D341Med (cell line): ENCODE measurements at places on chromosomes 4 and X.
A peak's percentile ranks its signal among the peaks of the same experiment; 100 is the strongest.

GRCh38 chrX:5632061-5632614 is 596.5 kb downstream of the NLGN4X start:
- DNase-seq: no peak

- no peak for DNase-seq
These were observed 61.1 kb downstream of the IQCM start for GRCh38 chr4:149754526-149754925.

DNA sequence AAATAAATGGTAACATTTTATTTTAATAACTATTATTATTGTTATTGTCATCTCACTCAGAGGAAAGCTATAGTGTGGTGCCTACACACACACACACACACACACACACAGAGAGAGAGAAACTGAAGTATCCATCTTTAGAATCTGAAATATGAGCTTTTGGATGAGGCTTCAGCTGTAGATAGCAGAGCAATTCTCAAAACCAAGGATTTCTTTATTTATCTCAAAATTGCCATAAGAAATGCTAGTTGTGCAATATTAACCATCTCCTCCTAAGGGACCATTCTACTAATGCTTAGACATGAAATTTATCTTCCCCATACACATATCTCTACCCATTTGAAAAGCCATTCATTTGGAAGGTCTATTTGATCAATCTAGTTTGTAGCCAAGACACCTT is 50.1 kb upstream of the SGMS2 start:
- DNase-seq: no peak

- no peak for DNase-seq
These were observed 46.9 kb downstream of the TET2 start for GRCh38 chr4:105193536-105193935.

- DNase-seq: no peak
These were observed 173.9 kb downstream of the COL25A1 start for GRCh38 chr4:109128589-109128988.

- no peak for DNase-seq
These were observed 72.6 kb downstream of the ANAPC4 start for GRCh38 chr4:25449688-25450087.

- no peak for DNase-seq
These were observed 344 bp downstream of the TMPRSS11D start for GRCh38 chr4:67883458-67883857.

DNA sequence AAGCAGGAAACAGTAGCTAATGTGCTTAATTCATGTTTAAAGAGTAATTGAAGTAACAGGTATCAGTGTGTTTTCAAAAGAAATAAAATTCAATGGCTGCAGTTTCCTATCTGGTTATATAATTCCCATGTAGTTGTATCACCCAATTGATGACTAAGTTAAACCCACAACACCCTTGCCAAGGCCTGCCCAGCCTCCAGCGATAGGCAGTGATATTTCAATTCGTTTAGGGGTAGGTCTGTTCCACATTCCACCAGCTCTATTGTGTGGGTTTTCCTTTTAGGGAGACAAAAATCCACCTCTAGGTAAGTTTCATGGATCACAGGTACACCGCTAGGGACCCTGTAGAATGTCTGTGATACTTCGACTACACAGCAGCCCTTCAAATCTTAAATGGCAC is 24.7 kb upstream of the MXRA5 start:
- no peak for DNase-seq

- no peak for DNase-seq
These were observed 395.2 kb downstream of the MID1IP1 start for GRCh38 chrX:39196192-39197102.

- no peak for DNase-seq
These were observed 33.3 kb downstream of the CLDN22 start for GRCh38 chr4:183286590-183287308.

GRCh38 chr4:8696369-8697127 is 104.0 kb downstream of the CPZ start:
- DNase-seq: no peak

DNA sequence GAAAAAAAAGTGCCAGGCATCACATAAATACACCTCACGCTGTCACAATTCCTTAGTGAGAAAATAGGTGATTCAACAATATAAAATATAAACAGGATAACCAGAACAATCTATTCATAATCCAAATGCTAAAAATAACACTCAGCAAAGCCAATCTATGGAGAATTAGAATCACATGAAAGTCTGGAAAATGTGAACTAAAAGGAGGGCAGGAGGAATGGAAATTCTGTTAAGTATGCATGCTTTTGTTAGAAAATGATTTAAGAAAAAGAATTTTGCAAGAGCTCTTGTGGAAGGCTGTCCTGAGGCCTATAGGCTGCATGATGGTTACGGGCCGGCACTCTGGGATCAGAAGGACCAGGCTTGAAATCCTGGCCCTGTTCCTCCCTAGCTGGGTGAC is 70.6 kb upstream of the PROM1 start:
- DNase-seq: no peak

DNA sequence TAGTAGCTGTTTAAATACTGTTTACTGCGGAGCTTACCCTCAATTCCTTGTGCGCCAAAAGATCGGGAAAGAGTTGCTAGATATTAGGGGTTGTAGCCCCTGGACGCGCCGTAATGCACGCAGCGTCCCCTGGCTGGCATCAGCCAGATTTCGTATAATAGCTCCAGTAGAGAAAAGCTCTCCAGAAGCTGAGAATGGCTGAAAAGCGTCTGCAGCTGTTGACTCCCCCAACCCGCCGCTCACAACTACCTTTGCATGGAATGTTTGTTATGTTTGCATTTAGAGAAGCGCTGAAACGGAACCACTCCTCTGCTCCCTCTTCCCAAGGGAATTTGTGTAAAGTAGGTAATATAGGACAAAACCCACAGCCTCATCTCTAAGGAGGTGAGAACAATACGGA is 3.7 kb downstream of the DOCK11 start:
- DNase-seq: no peak

DNA sequence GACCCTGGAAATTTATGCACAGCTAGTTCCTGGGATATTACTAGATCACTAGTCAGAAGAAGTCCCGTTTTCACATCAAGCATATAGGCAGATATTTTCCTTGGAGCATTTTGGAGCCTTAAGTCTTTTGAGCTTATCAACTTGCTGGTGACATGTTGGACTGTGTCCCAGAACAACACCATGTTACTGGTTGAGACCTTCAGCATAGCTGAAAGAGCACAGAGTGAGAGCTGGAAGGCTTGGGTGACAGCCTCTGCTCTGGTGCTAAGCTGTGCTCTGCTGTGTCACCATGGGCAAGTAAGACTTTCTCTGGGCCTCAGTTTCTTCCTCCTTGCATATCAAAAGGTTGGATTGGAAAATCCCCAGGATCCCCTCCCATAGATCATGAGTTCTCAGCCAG is 116.6 kb upstream of the FRMPD4 start:
- DNase-seq: no peak

DNA sequence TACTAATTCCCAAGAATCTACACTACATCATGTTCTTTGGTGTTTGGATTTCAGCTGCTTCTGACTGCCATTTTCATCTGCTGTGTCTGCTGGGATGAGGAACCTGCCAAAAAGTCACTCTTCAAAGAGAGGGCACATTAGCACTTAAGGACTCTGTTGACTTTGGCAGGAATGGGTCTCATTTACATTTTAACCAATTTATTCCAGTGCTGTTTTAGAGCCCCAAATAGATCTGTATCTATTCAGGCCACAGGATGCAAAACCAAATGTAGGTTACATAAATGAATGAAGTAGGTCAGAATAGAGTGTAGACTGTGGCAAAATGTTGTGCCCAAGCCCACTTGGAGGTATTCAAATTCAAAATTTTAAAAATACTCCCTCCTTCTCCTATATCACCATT is 14.4 kb downstream of the TXK start:
- no peak for DNase-seq

GRCh38 chr4:10333942-10334341 is 123.3 kb downstream of the ZNF518B start:
- no peak for DNase-seq

DNA sequence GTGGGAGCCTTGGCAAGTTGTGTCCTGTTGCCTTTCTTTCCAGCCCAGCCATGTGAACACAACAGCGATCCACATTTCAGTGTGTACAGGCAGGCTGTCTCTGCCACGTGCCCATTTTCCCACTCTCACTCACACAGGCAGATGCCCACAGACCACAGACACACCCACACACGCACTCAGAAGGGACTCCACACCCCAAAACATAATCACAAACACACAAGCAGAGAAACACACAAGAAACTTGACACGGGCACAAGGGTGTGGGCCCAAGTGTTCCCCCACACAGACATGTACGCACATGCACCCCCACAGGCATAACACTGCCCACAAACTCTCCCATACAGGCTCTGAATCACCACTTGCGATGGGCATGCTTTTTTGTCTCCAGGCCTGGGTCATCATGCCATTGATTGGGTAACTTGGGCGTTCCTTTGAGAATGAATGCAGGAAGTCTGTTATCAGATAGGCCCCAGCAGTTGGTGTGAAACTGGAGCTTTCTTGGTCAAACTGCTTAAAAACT is 84.3 kb downstream of the NBDY start:
- DNase-seq: peak; percentile 1

GRCh38 chr4:185513489-185514181 is 21.7 kb downstream of the PDLIM3 start:
- DNase-seq: no peak

GRCh38 chr4:75686346-75686745 is 13.1 kb upstream of the G3BP2 start:
- no peak for DNase-seq

DNA sequence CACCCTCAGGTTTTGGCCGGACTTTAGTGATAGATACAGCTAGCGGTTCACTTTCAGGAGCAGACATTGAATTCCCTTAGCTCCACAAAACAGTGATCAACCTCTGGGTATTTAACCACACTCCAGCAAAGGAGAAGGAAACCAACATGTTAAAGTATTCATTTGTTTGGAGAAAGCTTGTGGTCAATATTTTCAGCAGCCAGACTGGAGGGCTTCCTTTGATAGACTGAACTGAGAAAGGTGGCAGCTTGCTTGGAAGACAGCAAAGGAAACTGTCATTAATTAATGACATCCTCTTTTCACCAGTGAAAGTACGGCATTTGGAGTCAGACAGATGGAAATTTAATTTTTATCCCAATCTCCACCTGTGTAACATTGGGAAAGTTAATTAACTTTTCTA is 289.1 kb upstream of the CLNK start:
- DNase-seq: no peak

GRCh38 chr4:118972167-118972566 is 83.5 kb downstream of the SYNPO2 start:
- no peak for DNase-seq

DNA sequence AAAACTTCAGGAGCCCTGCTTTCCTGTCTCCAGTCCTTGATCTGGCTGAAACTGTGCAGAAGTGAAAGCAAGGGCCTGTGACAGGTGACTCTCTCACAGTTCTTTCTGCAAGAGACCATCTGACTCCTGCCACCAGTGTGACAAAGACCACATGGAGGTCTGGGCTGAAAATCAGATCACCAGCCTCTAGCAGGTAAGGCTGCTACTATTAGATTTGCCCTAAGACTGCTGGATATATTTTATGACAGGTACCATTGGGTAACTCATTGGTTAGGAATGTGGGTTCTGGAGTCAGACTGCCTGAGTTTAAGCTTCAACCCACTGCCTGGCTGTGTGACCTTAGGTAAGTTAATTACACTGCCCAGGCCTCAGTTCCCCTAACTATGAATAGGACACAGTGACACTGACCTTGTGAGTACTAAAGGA is 163.3 kb upstream of the SLC7A11 start:
- no peak for DNase-seq

GRCh38 chr4:118277243-118277642 is 75.6 kb downstream of the PRSS12 start:
- DNase-seq: no peak

DNA sequence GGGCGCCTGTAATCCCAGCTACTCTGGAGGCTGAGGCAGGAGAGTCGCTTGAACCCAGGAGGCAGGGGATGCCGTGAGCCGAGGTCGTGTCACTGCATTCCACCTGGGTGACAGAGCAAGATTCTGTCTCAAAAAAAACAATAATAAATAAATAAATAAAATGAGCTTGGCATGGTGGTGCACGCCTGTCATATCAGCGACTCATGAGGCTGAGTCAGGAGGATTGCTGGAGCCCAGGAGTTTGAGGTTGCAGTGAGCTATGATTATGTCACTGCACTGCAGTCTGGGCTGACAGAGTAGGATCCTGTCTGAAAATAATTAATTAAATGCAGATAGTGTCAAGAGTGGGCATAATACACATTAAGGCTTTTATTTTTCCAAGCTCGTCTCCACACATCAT is 77.5 kb downstream of the DHRSX start:
- DNase-seq: no peak

DNA sequence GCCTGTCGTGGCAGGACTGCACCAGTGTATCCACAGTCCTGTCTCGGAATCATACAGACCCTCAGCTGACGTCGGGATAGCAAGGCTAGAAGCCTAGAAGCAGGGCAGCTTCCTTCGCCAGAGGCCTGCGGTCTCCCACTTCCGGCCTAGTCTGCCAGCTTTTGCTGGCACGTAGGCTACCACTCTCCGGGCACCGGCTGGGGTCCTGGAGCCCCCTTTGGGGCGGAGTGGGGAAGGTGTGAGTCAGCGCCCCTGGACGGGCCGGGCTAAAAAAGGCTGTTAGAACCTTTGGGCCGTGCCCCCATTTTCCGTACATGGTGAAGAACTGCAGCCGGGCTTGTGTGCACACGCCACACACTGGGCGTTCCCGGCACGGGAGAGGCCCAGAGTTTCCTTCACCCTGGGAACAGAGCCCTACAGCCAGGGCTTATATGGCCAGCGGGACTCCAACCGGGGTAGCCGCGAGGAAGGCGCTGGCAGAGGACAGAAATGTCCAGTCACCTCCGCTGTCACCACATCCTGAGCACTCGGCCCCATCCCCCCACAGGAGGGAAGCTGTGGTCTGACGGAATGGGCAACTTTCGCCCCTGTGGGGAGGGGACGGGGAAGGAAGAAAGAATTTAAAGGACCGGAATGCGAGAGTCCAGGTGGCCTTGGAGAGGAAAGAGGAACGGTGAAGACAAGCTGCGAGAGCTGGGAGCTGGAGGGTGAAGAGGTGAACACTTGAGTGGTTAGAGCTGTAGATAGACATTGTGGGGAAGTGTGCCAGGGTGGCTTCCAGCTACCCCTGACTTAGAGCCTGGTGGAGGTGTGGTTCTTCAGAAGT is 4.6 kb downstream of the MAGIX start:
- DNase-seq: no peak

- DNase-seq: no peak
These were observed 382.4 kb upstream of the GALNT7 start for GRCh38 chr4:172786039-172786792.

GRCh38 chr4:95889662-95890061 is 49.8 kb downstream of the PDHA2 start:
- no peak for DNase-seq

- DNase-seq: no peak
These were observed 57.6 kb downstream of the MAPK10 start for GRCh38 chr4:86302251-86302650.

GRCh38 chr4:105624530-105624929 is 72.1 kb downstream of the ARHGEF38 start:
- no peak for DNase-seq

GRCh38 chrX:96721354-96721753 is 36.7 kb downstream of the DIAPH2 start:
- no peak for DNase-seq

GRCh38 chr4:86096373-86096772 is 263.5 kb downstream of the MAPK10 start:
- no peak for DNase-seq
